Mucosa of descending colon (tissue), 3 donors: ENCODE measurements at places on chromosomes 13 and 19. TPM values are rescaled to one million over a fixed set of nuclear protein-coding genes. Genes with fewer than 3 reads are reported as not detected.

Gene JSRP1
- 0.38 TPM for total RNA-seq

DNA sequence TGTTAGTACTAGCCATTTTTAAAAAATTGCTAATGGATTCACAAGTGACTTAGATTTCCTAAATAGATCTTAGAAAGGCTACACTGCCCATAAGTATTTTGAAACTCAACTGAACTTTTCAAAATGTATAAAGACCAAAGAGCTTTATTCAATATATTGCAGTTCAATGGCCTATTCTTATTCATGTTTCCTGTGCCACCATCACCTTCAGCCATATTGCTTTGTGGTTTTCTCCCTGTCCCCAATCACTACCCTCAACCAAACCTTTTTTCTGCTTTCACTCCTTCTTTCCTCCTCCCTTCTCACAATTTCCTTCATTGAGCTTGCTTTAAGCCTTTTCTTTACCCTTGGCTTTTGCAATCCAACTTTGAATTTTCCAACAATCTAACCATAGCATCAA is 100.9 kb downstream of the MYCBP2 start:
- no peak for DNase-seq

DNA sequence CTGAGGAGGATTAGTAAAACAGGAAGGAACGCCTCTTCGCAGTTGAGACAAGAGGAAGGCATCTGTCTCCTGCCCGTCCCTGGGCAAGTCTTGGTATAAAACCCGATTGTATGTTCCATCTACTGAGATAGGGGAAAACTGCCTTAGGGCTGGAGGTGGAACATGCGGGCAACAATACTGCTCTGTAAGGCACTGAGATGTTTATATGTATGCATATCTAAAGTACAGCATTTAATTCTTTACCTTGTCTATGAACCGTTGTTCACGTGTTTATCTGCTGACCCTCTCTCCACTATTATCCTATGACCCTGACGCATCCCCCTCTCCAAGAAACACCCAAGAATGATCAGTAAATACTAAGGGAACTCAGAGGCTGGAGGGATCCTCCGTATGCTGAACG is 722 bp upstream of the TIMM50 start:
- no peak for DNase-seq

Gene FPR3
- total RNA-seq, result 3.6 TPM

DNA sequence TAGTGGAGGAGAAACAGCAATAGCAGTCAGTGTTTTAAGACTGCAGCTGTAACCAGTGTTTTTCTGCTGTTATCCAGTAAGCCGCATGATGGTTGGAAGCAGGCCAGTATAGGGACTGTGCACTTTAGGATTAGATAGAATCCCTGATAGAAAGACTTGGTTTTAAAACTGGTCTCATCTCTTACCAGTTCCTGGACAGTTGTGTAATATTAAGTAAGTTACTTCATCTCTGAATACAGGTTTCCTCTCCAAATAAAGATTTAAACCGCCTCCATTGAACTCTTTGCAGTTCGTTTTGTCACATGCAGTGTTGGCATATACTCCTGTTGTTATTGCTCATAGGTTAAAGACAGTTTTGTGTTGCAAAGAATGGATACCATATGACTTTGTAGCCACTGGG is 25.6 kb downstream of the URI1 start:
- no peak for DNase-seq

- DNase-seq, result no peak
Measured at GRCh38 chr13:97100821-97101220, 106.5 kb upstream of the OXGR1 start.

DNA sequence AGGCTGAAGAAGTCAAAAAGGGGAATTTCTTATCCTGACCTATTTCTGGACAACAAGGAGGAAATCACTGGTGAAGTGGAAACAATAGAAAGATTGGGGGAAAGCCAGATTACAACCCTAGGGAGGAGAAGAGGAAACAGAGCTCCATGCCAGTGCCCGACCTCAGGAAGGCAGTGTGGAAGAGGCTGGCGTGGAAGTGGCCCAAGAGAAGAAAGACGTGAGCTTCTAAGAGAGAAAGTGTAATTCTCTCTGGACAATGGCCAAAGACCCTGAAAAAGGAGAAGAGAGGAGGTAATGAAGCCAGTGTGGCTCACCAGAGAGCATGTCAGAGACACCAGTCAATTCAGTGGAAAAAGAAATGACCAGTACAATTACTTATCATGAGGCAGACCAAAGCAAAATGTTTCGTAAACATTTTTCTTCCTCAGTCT is 52.6 kb upstream of the URAD start:
- no peak for DNase-seq

- no peak for DNase-seq
Measured at GRCh38 chr19:2408247-2408646, 19.1 kb downstream of the TIMM13 start.

DNA sequence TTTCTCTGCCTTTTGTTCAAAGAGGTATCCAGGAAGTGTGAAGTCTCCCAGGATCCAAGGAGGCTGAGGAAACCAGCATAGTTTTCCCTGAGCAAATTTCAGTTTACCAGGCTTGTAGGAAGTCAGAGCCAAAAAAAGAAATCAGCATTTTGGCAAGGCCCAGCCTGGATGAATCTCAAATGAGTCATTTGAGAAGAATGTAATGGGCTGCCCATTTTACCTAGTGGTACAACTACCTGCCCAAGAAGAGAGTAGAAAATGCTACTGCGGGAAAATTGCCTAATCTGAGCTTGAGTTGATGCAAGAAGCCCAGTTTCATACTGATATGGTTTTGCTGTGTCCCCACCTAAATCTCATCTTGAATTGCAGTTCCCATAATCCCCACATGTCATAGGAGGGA is 284.1 kb upstream of the ZNF507 start:
- no peak for DNase-seq

- no peak for DNase-seq
Measured at GRCh38 chr19:46962030-46962570, 57.5 kb upstream of the NPAS1 start.

Gene FGF22
- not detected for total RNA-seq

Gene FCER2
- 0.29 TPM for total RNA-seq

- no peak for DNase-seq
Measured at GRCh38 chr13:113897966-113898365, 34.1 kb upstream of the GAS6 start.

- no peak for DNase-seq
Measured at GRCh38 chr13:98315902-98316301, 138.8 kb upstream of the RNF113B start.

Gene FNDC3A
- 47.3 TPM for total RNA-seq

Gene CCDC169
- total RNA-seq, result 0.84 TPM

- DNase-seq, result peak; percentile 91
Measured at GRCh38 chr19:50820549-50821247, 2.9 kb downstream of the KLK1 start.

- peak; percentile 82 for DNase-seq
Measured at GRCh38 chr13:113448885-113449692, 4.2 kb downstream of the ADPRHL1 start.

- DNase-seq, result peak; percentile 38
Measured at GRCh38 chr19:3576696-3577443, 4.1 kb downstream of the HMG20B start.

GRCh38 chr13:52599848-52600603 is 42.2 kb upstream of the HNRNPA1L2 start:
- no peak for DNase-seq

DNA sequence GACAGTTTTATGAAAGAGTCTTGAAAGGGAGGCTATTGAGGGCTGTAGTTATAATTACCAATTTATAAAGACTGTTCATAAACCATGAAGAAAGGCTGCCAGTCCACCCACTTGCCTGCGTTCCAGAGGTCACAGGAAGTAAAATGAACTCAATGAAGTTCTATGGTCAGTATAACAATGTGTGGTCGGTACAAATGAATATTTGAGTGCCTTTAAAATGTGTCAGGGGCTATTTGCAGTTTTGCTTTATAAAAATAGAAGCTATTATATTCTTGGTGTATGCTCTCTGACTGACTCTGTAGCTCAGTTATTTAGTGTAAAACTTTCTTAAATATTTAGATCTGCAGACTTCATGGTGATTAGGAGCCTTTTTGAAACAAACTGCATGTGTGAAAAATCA is 47.0 kb downstream of the ESD start:
- no peak for DNase-seq

Gene CGB5
- total RNA-seq, result not detected

- peak; percentile 28 for DNase-seq
Measured at GRCh38 chr13:60226507-60226906, 62.8 kb upstream of the DIAPH3 start.

Gene PTGIR
- total RNA-seq, result 2.4 TPM

Gene ZNF540
- total RNA-seq, result 1.3 TPM

GRCh38 chr13:62537593-62537992 is 1121.9 kb upstream of the PCDH20 start:
- DNase-seq, result no peak

- no peak for DNase-seq
Measured at GRCh38 chr13:99214232-99214631, 13.6 kb downstream of the UBAC2 start.

GRCh38 chr13:57624565-57625435 is 6.7 kb upstream of the PCDH17 start:
- DNase-seq, result peak; percentile 69

DNA sequence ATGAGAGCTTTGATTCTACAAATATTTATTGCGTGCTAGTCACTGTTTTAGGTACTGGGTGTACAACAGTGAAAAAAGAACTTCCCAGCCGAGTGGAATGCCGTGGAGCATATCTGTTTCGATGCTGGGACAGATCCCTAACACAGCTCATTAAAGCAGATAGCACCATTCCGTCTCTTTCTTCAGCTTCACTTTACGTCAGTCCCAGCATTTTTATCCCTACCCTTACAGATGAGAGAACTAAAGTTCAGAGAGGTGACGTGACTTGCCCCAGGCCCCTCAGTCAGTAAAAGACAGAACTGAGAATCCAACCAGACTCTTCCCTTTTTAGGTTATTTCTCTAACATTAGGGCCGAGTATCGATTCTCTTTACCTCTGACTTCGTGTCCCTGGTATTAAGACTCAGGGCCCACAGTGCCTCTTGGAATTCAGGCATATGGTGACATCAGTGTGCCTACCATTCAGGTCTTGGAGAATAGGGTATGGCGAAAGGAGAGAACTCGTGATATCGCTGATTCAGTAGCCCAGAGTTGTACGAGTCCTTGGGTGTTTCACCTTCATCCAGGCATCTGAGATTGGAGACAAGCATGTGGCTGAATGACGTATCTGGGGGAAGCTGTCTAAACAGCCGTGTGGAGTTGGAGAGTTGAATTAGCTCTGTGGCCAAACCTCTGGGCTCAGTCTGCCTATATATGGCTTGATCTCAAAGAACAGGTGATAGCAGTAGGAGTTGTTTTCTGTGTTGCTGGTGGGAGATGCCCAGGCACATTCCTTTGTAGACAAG is 27.1 kb downstream of the ACTN4 start:
- DNase-seq, result no peak

DNA sequence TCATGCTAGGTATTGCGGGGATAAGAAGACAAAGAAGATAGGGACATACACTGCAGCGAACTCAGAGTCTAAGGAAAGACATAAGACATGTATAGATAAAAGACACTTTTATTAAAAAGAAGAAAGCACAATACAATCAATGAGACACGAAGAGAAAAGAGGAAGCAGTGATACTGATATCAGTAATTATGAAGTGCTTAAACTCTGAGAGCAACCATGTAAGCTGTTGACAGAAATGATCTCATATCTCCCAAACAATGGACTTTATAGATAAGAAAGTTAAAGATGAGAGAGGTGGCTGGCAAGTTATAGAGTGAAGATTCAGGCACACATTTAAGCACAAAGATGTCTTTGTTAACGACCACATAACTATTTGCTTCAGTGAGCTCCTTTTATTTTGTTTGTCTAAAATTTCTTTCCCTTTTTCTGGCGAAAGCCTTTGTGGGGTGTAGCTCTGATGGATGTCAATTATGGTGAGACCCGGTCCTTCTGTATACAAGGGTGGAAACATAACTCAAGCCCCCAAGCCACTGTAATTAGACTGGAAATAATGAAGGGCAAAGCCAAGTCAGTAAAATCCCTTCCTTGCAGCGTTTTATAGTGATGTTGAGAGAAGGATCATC is 818.0 kb upstream of the SLC10A2 start:
- no peak for DNase-seq

DNA sequence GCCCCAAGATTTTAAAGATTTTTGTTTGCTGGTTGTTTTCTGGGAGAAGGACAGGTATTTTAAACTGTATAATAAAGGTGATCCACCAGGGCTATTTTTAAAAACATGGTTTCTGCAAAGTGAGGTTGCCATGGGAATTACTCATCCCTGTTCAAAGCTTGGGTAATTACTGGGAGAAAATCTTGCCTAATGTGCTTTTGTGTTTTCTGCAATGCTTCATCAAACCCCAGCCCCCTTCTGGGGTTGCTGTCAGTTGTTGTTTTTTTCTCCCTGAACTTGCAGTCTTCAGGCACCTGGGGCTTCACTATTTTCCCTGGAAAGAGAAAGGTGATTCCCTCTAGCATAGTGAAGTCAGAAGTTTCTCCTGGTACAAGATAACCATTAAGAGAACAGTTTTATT is 277.2 kb downstream of the NALCN start:
- DNase-seq, result no peak

GRCh38 chr13:30388406-30389283 is 33.6 kb upstream of the UBE2L5 start:
- DNase-seq, result no peak

- DNase-seq, result peak; percentile 94
Measured at GRCh38 chr19:38263689-38264485, 486 bp upstream of the SPINT2 start.

GRCh38 chr13:40160618-40161350 is 505.3 kb downstream of the COG6 start:
- DNase-seq, result no peak

DNA sequence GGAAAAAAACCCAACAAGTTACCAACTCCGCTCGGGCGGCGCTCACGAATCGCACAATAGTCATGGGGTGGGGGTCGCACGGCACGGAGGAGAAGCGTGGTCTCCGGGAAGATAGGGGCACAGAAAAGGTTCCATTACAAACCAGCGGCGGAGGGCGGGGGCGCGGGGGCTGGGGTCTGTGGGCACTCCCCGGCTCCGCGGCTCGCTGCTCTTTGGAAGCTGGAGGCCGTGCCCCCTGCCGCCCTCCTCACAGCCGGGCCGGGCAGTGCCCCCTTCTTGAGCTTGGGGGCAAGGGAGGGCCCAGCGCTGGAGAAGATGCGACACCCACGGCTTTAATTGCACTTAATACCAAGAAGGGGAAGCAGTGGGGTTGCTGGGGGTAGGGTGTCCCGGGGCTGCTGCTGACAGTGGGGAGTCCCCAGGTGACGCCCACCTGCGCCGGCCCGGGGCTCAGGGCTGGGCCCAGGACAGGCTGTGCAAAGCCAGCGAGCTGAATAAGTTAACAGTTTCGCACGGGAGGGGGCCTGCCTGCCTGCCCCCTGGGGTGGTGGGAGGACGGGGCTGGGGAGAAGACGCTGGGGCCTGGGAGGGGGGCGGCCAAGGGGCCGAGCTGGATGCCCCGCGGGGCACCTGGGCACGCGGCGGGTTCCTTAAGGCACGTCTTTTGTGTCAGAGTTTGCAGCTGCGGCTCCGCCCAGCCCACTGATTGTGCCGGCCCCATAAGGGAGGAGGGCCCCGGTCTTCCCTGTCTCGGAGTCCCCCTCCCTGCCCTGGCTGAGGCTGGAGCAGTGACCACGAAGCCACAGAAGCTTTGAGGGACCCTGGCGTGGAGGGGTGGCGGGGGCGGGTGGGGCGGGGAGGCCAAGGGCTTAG is 9.8 kb downstream of the DCAF15 start:
- DNase-seq, result peak; percentile 46

GRCh38 chr13:42177189-42177588 is 94.8 kb upstream of the AKAP11 start:
- DNase-seq, result no peak

Gene ZNF99
- total RNA-seq, result 0.22 TPM
